Epithelial cell of alveolus of lung (primary cell): ENCODE measurements at places on chromosomes 3 and 15. TPM values are rescaled to one million over a fixed set of nuclear protein-coding genes. Genes with fewer than 3 reads are reported as not detected.

The CDC25A gene
- total RNA-seq = 1.8 and 12.0 TPM in 2 replicates

The DAPK2 gene
- under 0.01 and 0.78 TPM in 2 replicates for total RNA-seq

The HYKK gene
- 1.8 and 9.4 TPM in 2 replicates for total RNA-seq

The SLC28A2 gene
- total RNA-seq = not detected in 2 replicates

The KLHL40 gene
- not detected in 2 replicates for total RNA-seq

The DPPA2 gene
- not detected in 2 replicates for total RNA-seq

The BCL2A1 gene
- total RNA-seq = 2.6 and 3.9 TPM in 2 replicates

The FETUB gene
- total RNA-seq = not detected in 2 replicates

The SAMMSON gene
- total RNA-seq = 1.5 TPM in 1 of 2 replicates, not detected in the other

The NOX5 gene
- 0.39 TPM in 1 of 2 replicates, not detected in the other for total RNA-seq

The GAP43 gene
- total RNA-seq = 0.78 TPM in 1 of 2 replicates, not detected in the other

The PRSS50 gene
- total RNA-seq = not detected in 2 replicates

The MKRN2OS gene
- total RNA-seq = not detected in 2 replicates

The LRRIQ4 gene
- not detected in 2 replicates for total RNA-seq

The ARNT2 gene
- total RNA-seq = 4.8 and 5.3 TPM in 2 replicates

The TMEM108 gene
- 1.0 and 1.1 TPM in 2 replicates for total RNA-seq

The NANOGP8 gene
- total RNA-seq = not detected in 2 replicates

The IL5RA gene
- not detected in 2 replicates for total RNA-seq

The SPATA12 gene
- not detected in 2 replicates for total RNA-seq

The FOXL2NB gene
- total RNA-seq = 0.78 TPM in 1 of 2 replicates, not detected in the other

The ENTPD3 gene
- total RNA-seq = 1.2 TPM in 1 of 2 replicates, not detected in the other

The LYZL4 gene
- total RNA-seq = not detected in 2 replicates

The USP50 gene
- not detected in 2 replicates for total RNA-seq

The ANKRD63 gene
- total RNA-seq = not detected in 2 replicates

The BRPF1 gene
- total RNA-seq = 10.5 and 11.5 TPM in 2 replicates

The FSTL1 gene
- 376 and 500 TPM in 2 replicates for total RNA-seq

The MUC13 gene
- not detected in 2 replicates for total RNA-seq

The TMA7 gene
- 309 and 375 TPM in 2 replicates for total RNA-seq

The LTK gene
- 0.13 TPM in 1 of 2 replicates, not detected in the other for total RNA-seq

The UROC1 gene
- not detected in 2 replicates for total RNA-seq

The TGFBR2 gene
- total RNA-seq = 108 and 155 TPM in 2 replicates

The P2RY14 gene
- total RNA-seq = not detected in 2 replicates

The SLC51B gene
- total RNA-seq = 0.65 and 8.3 TPM in 2 replicates

The PLXND1 gene
- 61.4 and 149 TPM in 2 replicates for total RNA-seq

The KLHL18 gene
- 13.4 and 17.5 TPM in 2 replicates for total RNA-seq

The HRH1 gene
- total RNA-seq = 6.9 and 9.7 TPM in 2 replicates

The EPHB3 gene
- total RNA-seq = 0.39 and 7.7 TPM in 2 replicates

The SOX14 gene
- total RNA-seq = not detected in 2 replicates

The ALDH1L1 gene
- total RNA-seq = not detected in 2 replicates

The CATSPER2 gene
- total RNA-seq = 0.65 TPM in 1 of 2 replicates, not detected in the other

The GOLGA6L7 gene
- total RNA-seq = not detected in 2 replicates
